ENCODE measurements at places on chromosomes 1 and 21.

DNA sequence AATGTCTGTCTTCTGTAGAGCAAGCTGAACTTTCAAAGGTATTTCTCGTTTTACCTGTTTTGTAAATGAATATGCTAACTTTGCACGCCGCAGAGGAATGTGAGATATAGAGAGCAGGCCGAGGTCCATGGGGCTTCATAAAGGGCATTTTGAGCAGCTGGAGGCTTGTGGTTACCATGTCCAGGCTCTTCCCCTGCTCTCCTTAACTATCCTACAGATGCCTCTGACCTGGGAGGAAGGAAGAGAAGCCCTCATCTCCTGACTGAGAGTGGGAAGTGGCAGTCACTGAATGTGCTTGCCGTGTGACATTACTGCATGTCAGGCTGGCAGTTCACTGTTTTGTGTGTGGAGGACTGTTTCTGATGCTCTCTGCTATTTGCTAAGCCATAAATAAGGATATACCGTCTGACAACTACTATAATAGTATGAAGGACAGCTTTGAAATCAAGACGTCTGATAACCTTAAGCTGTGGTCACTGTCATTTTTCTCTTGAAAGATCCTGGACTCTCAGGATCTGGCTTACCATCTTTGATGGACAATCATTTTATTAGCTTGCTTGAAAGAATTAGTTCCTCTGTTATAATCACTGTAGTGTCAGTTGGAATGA lies 92.2 kb downstream of the DYRK1A start:
- no peak for DNase-seq

DNA sequence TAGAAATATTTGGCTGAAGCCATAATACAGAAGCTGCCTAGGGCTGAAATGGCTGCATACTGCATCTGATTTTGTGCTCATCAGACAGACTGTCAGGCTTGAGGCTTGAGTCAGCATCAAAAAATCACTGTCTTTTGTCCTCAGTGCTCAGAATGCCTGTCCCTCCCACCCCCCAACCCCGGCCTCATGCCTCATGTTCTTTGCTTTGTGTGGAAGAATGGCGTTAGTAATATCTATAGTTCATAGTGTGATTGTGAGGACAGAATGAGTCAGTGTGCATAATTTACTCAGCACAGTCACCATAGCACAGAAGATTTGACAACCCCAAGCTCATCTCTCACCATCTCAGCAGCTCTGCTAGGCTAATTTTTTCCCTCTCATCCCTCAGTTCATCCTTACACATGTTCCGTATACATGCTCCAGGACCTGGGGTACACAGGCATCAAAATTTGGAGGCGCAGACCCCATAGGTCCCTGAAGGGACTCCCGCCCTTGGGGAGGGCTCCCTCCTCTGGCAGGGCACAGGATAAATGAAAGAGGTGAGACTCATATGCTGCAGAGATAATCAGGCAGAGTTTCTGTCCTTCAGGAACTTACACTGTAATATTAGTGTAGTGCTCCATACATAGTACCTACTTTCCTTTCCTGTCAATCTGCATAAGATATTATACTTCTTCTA lies 159.1 kb upstream of the C8B start:
- DNase-seq: no peak

DNA sequence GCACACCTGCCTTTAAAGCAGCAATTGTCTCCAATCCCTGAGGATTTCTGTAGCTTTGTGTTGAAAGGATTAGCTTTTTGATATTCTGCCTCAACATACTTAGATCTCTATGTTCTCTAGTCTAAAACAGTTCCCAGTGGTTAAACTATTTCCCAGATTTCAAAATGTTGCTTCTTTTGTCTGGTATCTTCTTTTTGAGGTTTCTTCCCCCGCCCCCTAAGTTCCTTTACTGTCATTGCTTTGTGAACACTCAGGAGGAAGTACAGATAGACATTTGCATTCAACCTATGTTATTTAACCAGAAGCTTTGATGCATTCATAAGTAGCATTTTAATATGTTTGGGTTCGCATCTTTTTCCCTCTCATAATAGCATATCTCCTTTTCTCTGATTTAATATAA lies 33.5 kb downstream of the CYYR1 start:
- DNase-seq: no peak

GRCh38 chr1:164495905-164496304 lies 63.1 kb upstream of the PBX1 start:
- DNase-seq: no peak

DNA sequence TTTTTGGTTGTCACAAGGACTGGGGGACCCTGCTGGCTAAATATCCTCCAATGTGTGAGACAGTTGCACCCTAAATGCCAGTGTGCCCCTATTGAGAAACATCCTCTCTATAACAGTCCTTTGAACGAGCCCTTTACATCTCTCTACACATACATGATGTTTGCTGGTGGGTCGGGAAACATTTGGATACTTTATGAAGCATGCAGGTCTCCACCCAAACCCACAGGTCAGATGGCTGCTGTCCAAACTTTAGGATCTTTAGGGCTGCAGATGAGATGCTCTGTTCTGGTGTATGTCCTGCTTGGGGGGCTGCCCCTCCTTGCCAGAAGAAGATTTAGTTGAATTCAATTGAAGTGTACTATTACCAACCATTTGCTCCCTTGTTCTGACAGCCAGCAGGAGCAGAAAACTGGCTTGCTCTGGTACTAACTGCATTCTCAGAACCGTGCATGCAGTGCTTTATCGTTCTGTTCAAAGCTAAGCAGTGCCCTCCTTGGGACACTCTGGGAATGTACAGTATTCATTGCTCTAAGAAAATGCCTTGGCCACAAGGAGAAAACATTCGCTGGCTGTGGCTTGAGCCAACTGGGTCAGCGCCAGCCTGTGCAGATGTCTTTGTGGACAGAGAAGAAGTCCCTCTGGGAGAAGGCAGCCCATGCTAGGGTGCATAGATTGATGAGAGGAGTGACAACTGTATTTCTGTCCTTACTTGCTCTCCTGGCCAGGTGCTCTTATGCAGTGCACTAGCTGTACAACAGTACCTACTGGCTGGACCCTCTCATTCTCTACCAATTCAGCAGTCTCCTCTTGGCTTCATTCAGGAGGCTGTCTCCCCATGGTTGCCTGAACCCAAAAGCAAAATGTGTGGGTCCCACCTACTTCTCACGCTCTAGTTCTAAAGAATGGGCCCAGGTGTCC lies 61.4 kb upstream of the DIRAS3 start:
- no peak for DNase-seq

DNA sequence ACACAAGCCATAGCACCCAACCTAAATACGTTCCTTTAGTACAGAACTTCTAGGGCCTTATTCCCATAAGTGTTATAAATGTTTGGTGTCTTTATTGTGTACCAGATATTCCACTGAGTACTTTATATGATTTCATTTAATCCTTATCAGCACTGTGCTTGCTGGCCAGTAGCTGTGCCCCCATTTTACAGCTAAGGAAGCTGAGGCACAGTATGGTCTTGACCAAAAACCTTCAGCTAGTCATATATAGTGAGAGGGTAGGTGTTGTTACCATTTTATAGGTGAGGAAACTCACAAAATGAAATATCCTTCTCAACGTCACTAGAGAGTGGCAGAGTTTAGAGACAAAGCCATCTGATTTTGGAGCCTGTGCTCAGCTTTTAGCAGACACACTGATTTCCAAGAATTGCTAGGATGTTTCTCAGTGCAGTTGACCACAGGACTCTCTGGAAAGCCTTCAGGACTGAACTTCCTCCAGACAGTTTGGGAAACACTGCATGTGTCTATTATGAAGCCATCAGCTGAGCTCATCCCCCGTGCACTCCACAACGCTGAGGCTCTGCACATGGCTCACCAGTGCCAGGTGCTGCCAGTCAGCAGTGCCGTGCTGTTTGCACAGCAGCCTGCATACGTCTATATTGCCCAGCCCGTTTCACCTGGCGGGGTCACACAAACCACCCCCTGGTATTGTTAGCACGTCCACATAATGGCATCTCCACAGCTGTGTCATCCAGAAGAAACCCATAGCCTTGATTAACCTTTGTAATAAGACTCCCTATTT lies 15.4 kb downstream of the NPPA start:
- DNase-seq: no peak

- no peak for DNase-seq
Measured at GRCh38 chr1:71843012-71843411, 439.3 kb downstream of the NEGR1 start.

- DNase-seq: no peak
Measured at GRCh38 chr21:37208741-37209225, 58.4 kb downstream of the VPS26C start.

GRCh38 chr21:36097427-36098181 lies 27.8 kb downstream of the CBR1 start:
- no peak for DNase-seq

- no peak for DNase-seq
Measured at GRCh38 chr21:38173276-38174035, 83.3 kb upstream of the KCNJ15 start.

GRCh38 chr1:233066087-233066486 lies 115.7 kb downstream of the NTPCR start:
- no peak for DNase-seq

DNA sequence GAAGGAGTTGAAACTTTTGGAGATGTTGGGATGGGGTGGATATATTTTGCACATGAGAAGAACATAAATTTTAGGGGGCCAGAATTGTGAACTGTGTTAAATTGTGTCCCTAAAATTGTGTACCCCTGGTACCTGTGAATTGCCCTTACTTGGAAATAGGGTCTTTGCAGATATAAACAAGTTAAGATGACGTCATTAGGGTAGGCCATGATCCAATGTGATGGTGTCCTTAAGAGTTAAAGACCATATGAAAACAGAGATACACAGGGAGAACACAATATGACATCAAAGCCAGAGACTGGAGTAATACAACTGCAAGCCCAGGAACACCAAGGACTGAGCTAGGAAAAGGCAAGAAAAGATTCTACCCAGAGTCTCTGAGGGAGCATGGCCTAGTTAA lies 24.0 kb downstream of the SCMH1 start:
- DNase-seq: no peak

GRCh38 chr1:86779308-86780191 lies 75.2 kb downstream of the SH3GLB1 start:
- no peak for DNase-seq

Measured in stimulated activated CD4-positive, alpha-beta T cell treated with anti-CD3 and anti-CD28 coated beads, Interleukin-4, amount 100 ng/mL, for 4 hours (primary cell).